ENCODE measurements at places on chromosomes 7 and 10.

GRCh38 chr7:143514487-143514886 is 36.8 kb downstream of the TAS2R41 start:
- DNase-seq: no peak

DNA sequence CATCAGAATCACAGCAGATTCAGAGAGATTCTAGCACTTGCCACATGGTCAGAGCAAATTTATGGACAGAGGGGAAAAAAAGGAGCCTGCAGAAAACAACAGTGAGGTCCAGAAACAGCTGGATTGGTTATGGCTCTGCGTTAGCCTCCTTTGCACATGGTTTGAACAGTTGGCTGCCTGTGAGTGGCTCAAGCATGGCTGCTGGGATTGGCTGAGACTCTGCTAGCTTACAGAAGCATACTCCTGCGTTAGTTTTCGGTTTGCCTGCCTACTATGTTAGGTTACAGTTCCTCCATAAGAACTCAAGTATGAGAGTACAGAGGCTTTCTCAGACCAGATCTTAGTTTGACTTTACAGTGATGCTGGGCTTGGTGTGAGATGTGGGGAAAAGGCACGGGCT is 80.7 kb upstream of the WDR11 start:
- DNase-seq: no peak

DNA sequence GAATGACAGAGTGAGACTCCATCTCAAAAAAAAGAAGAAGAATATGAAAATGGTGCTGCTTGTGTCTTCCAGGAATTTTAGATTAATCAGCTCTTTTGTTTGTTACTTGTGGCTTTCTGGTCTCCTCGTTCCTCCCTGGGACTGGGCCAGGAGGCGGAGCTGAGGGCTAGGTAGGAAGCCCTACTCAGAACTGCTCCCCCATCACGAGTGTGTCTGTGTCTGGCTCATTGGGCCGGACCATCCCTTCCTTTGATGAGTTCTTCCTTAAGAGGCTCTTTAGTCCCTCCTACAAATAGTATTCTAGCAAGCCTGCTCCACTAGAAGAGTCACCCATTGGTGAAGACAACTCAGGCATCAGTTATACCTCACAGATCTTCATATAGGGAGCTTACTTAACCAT is 56.8 kb upstream of the YAE1 start:
- no peak for DNase-seq

- no peak for DNase-seq
These were observed 8.6 kb downstream of the MCMBP start for GRCh38 chr10:119863951-119864565.

GRCh38 chr10:11345224-11346054 is 266.0 kb downstream of the USP6NL start:
- DNase-seq: no peak

DNA sequence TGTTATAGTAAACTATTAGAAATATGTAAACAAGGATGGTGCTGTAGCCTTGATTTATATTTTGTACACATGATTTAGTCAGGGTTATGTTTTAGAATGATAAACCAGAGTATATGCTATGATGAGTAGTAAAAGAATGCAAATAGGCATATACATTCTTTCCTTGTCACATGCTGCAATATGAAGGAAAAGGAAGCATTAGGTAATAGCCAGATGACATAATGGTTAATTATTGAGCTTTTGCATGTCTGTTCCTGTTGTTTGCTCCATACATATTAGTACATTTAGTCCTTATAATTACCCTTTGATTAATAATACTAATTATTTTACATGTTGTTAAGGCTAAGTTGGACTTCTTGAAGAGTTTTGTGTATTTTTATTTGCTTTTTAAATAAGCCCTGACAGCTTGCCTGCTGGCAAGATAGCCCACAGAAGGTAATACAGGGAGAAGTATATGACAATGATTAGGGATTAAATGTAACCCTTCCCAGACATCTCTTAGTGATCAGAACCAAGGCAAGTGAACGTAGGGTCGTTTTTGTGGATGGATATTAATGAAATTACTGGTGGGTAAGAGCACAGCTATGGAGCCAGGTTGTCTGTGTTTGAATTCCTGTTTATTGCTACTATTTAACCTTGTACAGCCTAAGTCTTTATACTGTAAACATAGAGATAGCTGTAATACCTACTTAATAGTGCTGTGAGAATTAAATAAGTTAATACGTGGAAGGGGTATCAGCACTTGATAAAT is 68.4 kb downstream of the PHTF2 start:
- no peak for DNase-seq
